ENCODE measurements at places on chromosomes 7 and 10.

DNA sequence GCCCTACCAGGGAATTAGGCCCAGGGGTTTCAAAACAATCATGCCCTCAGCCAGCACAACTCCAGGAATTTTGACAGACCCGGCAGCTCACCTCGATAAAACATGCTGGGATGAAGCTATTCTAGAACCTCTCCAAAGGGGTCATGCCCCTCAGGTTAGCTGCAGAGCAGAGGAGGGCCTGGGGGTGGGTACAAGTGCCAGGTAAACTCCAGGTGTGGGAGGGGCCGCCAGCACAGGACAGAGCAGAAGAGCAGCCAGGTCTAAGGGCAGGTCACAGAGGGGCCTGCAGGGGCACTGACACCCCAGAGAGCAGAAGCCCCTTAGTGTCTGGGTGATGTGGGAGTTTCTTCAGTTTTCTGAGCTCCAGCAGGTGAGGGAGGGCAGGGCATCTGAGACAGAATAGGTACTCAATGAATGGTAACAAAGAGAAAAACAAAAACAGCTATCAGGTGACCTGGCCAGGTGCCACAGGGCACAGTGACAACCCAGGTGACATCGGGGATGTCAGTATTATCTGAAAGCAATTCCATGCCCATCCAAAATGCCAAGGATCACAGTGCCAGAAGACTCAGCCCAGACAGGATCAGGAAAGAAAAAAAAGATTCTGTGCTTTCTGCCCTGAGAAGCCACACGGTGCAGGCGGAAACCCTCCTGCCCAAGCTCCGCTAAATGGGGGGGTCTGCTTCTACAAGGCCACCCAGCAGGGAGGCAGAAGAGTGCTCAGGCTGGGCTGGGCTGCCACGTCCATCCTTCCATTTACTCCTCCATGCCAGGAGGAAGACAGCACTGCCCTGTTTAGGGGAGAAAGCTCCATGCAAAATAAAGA is 104.5 kb downstream of the TNS3 start:
- peak; percentile 81 for DNase-seq

- DNase-seq: no peak
Measured at GRCh38 chr10:103757531-103758293, 97.7 kb downstream of the SH3PXD2A start.

DNA sequence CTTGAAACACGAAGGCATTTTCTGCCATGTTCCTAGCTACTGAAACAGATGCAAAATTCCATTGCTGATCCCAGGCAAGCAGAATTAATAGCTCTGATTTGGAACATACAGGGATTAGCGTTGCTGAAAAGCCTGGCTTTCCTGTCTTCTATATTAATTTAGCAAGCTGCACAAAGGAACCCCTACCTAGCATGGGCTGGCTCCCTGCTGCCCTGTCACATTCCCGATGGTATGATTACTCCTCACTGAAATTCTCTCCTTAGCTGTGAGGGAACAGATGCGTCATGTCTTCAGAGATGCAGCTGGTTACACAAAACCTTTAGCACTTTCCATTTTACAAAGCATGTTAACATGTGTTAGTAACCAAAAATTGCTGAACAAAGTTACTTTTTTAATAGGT is 878.9 kb downstream of the TYW1 start:
- DNase-seq: no peak

DNA sequence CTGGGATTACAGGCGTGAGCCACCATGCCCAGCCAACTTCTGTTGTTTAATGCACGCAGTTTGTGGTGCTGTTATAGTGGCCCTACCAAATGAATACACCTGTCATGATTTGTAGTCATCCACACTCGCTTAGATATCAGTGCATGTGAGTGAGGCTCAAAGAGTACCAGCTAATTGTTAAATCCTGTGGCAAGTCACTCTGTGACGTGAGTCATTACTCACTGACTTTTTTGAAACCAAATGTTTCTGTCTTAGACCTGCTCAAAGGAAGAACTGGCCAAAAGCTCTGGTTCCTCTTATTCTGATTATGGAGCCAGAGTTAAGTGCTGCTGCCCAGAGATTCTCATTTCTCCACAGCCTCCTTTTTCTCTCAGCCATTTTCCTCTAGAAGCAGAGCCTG is 109.4 kb downstream of the PRKAG2 start:
- no peak for DNase-seq

DNA sequence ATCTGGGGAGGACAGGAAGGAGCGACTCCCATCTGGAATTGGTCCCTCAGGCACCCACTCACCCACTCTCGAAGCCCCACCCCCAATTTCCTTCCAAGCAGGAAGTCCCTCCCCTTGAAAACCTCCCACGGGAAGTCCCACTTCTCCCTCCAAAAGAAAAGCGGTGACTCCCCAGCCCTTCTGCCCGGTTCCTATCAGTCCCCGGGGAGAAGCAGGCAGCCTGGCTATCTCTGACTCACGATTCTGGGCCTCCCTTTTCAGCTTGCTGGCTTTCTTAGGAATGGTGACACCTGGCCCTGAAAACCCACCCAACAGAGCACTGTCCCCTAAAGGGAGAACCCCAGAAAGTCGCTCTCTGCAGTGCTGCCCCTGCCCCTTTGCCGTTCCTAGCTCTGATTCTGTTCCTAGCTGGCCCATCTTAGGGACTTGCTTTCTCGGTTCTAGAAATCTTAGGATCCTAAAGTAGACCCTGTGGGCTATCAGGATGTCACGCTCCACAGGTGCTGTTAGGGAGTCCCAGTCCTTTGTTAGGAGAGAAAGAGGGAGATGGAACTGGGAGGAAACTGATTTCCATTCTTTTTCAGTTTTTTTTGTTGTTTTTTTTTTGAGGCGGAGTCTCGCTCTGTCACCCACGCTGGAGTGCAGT is 6.0 kb downstream of the TSC22D4 start:
- no peak for DNase-seq

DNA sequence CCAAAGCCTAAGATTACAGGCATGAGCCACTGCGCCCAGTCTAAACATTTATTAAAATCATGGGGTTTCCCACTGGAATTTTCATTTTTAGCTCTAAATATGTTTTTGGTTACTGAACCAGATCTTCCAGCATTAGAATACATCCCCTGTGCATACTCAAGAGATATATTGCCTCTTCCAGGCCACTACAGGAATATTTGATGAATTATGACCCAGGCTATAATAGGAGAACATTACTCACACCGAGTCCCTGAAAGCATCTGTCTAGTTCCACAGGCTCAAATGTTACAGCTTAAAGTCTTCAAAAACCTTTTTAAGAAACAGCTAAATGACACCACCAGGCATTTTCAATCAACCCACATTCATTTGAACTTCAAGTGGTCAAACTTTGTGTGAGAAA is 50.4 kb upstream of the GRM8 start:
- no peak for DNase-seq

DNA sequence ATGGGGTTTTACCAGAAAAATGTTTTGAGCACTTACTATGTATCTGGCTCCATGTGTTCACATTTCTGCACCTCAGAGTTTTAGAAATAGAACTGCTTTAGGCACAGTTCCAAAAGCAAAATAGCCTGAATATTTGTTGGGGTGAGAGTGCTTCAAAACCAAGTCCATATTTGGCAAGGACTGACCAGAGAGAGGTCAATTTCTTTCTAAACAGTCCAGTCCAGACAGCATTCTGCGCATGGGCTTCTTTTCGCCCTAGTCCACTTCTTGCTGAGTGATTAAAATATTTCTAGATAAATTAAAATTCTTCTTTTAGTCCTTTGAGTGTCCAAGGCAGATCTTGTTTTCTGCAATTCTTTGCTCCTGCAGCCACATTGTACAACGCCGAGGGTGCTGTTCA is 427.0 kb downstream of the PHTF2 start:
- no peak for DNase-seq

GRCh38 chr7:15737601-15738000 is 51.1 kb upstream of the MEOX2 start:
- no peak for DNase-seq

DNA sequence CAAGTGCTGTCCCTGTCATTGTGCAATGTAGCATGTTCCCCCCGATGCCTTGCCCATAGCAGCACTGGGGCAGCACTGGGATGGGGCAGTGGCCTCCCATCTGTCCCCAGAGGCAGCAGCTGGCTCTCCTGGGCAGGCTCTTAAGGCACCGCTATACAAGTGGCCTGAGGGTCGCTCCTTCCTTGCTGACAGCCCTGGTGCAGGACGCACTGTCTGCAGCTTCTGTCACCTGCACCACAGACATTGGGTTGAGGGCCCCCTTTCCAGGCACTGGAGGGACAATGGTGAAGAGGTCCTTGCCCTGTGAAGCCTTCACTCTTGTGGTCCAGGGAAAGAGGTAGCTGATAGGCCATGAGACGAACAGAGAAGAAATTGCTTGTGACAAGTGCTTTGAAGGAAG is 10.6 kb downstream of the CPSF4 start:
- no peak for DNase-seq

DNA sequence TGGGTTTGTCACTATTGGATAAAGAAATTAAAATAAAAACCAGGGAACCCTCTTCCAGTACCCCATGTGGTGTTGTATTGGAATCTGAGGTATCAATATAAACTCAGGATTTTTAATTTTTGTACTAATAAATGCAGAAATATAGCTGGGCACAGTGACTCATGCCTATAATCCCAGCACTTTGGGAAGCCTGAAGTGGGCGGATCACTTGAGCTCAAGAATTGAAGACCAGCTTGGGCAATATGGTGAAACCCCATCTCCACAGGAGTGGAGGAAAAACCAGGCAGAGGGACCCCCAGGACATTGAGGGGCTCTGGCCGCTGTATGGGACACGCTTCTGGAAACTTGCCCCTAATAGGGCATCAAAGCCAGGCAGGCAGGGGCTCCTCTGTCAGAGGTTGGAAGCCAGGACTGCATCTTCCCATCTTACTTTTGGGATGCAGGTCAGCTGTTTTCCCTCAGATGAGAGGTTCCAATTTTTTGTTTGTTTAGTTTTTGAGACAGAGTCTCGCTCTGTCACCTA is 11.1 kb downstream of the ADIRF start:
- no peak for DNase-seq

DNA sequence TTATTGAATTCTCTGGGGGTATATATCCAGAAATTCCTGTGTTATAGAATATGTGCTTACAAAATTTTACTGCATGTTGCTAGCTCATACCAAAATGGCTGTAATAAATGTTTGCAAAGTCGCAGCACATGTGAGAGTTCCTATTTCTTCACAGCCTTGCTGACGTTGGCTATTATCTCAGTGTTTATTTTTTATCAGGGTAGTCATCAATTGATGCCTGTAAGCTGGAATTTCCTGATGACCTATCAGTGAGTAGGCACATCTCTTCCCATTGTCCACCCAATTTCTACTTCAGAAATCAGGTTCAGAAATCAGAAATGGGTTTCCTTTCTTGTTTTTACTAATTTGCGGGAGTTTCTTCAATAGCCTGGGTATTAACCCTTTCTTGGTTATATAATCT is 268.1 kb upstream of the FZD8 start:
- DNase-seq: no peak

DNA sequence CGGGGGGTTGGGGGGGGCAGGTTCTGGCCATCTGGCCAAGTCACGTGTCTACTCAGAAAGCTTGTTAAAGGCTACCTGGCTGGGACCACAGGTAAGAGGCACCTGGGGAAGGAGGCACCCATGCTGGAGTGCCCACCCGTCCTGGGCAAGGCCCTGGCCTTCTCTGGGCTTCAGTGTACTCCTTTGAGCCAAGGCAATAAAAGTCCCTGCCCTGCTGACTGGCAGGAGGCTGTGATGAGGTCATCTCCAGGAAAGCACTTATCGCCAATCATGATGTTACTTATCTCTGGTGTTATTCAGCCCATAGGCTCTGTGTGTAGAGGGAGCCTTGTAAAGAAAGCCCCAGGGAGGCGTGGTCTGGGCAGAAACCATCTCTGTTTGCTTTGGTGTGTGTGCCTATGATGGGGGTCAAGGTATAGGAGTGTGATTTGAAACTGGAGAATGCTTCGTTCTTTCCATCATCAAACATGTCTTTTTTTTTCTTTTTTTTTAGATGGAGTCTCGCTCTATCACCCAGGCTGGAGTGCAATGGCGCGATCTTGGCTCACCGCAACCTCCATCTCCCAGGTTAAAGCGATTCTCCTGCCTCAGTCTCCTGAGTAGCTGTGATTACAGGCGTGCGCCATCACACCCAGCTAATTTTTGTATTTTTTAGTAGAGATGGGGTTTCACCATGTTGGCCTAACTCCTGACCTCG is 2.5 kb upstream of the CLDN4 start:
- peak; percentile 99 for DNase-seq

Measured in NCI-H2029 (cell line).